ENCODE measurements at places on chromosomes 5 and 9. TPM values are rescaled to one million over a fixed set of nuclear protein-coding genes. Genes with fewer than 3 reads are reported as not detected.
A peak's percentile ranks its signal among the peaks of the same experiment; 100 is the strongest.

GRCh38 chr5:9544502-9545135 lies 1.3 kb downstream of the SEMA5A start:
- H3K4me1 ChIP-seq = no peaks in the 10 kb centered on the region
- H3K36me3 ChIP-seq = no peaks in the 10 kb centered on the region
- peak; percentile 28 for DNase-seq

DNA sequence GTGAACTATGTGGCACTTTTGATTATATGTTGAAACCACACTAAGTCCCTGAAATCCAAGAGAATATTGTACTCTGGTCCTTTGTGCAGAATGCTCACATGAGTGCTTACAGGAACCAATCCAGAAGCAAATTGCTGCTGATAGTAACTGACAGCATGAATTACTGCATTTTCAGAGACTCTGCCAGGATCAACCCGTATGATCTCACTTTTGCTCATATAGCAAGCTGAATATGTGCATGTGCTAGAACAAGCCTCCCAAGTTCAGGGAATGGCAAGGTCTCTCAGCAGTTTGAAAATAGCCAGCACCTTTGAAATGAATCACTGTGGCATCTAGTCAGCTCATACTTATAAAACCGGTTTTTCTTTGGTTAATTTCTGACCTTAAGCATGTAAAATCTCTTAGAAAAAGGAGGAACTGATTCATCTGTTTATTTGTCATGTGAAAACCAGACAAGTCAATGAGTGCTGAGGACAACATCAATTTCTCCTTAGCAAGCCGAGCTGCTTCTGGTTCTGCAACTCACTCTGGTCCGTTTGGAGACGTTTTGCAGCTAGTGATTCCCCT lies 215.7 kb upstream of the ELL2 start:
- H3K4me1 ChIP-seq = no peaks in the 10 kb centered on the region
- no peak for DNase-seq
- no peak overlapping the region for H3K4me3 ChIP-seq
- no peak overlapping the region for H3K27ac ChIP-seq
- no peaks in the 10 kb centered on the region for H3K36me3 ChIP-seq

Gene TNC
- polyA plus RNA-seq = not detected

- H3K36me3 ChIP-seq = no peaks in the 10 kb centered on the region
- H3K27ac ChIP-seq = no peak overlapping the region
- H3K4me1 ChIP-seq = no peaks in the 10 kb centered on the region
- no peaks in the 10 kb centered on the region for H3K27me3 ChIP-seq
These were observed 56.1 kb downstream of the CFAP90 start for GRCh38 chr5:7794823-7795222.

- no peaks in the 10 kb centered on the region for H3K36me3 ChIP-seq
- H3K27me3 ChIP-seq = no peaks in the 10 kb centered on the region
- no peaks in the 10 kb centered on the region for H3K4me1 ChIP-seq
- H3K27ac ChIP-seq = no peak overlapping the region
- no peak for DNase-seq
These were observed 1187.6 kb downstream of the CDH12 start for GRCh38 chr5:21665524-21665923.

- H3K36me3 ChIP-seq = no peaks in the 10 kb centered on the region
- no peak overlapping the region for H3K4me3 ChIP-seq
- H3K27ac ChIP-seq = no peak overlapping the region
- H3K4me1 ChIP-seq = peaks cover 3% of the 10 kb centered on the region
- DNase-seq = no peak
These were observed 162.5 kb upstream of the IER5L start for GRCh38 chr9:129340427-129341170.

Gene HEMGN
- 14.2 TPM for polyA plus RNA-seq

DNA sequence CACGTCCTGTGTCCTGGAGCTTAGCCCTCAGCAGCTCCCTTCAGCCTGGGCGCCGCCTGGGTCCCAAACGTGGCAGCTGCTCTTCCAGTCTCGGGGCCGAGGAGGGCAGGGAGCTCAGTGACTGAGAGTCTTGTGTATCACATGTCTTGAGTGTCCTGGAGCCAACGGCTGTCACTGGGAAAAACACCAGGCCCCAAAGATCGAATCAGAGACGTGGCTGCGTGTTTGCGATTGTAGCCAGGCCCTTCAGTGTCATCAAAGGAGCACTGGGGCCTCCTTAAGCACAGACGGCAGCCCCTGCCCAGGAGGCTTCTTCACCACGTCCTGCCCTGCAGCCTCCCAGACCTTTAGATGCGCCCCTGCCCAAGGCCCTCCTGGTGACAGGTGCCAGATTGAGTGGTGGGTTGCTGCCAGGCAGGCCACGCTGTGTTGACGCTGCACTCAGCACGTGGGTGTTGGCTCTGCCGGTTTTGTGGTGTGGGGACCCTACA lies 5.7 kb upstream of the EXOC3 start:
- H3K4me3 ChIP-seq = no peak overlapping the region
- no peak overlapping the region for H3K27ac ChIP-seq
- DNase-seq = no peak
- H3K36me3 ChIP-seq = no peaks in the 10 kb centered on the region
- peaks cover 5% of the 10 kb centered on the region for H3K4me1 ChIP-seq
- H3K27me3 ChIP-seq = no peaks in the 10 kb centered on the region

DNA sequence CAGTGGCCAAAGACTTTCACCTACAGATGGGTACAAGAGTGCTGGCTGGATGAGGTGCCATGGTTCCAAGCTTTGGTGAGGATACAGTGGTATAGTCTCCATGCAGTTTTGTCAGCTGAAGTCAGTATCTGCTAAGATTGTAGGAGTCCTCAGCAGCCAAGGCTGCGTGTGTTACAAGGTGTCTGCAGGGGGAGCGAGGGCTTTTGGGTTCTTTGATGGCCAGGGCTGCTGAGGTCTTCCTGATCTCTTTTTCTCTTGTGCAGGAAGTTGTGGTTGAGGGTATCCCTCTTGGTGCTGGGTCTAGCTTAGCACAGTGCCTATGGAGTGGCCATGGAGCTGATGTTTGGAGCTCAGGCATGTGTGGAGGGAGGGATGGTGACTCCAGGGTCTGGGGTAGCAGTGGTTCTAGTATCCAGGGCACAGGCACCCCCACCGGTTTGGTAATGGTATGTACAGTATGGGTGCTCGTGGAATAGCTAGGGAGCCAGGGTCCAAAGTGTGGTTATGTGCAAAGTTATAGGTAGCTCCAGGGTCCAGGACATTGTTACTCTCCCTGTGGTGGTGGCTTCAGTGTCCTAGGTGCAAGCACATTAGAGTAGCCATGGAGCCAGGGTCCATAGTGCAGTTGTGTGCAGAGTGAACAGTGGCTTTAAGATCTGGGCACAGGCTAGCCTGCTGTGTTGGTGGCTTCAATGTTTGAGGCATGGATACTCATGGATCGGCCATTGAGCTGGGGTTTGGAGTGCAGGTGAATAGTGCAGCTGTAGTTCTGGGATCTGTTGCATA lies 36.7 kb downstream of the CNTLN start:
- H3K4me3 ChIP-seq = no peak overlapping the region
- no peak overlapping the region for H3K27ac ChIP-seq
- no peak for DNase-seq
- H3K36me3 ChIP-seq = no peaks in the 10 kb centered on the region

GRCh38 chr5:176416965-176417364 lies 626 bp upstream of the CLTB start:
- no peaks in the 10 kb centered on the region for H3K27me3 ChIP-seq
- H3K27ac ChIP-seq = peak overlapping the region; percentile 67
- peak overlapping the region; percentile 42 for H3K4me3 ChIP-seq
- no peaks in the 10 kb centered on the region for H3K36me3 ChIP-seq
- no peak for DNase-seq

Gene C9orf50
- not detected for polyA plus RNA-seq

DNA sequence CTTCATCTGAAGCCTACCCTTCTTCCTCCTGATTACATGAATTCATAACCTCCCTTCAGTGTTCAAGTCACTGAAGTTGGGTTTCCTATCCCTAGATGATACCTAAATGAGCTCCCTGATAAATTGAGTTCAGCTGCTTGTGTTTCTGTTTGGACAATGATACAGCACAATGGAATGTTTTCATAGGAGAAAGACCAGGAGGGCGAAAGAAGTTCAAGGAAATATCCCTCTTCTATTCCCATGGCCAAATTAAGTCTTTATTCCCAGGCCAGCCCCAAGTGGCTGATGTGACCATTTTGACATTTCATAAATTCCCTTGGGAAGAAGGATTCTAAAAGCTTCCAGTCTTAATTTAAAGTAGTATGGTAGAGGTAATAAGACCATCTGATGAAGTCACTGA lies 555.8 kb upstream of the CLINT1 start:
- no peak overlapping the region for H3K4me3 ChIP-seq
- no peaks in the 10 kb centered on the region for H3K36me3 ChIP-seq
- H3K27me3 ChIP-seq = peaks cover 4% of the 10 kb centered on the region
- H3K27ac ChIP-seq = no peak overlapping the region

Gene AP3S1
- 45.2 TPM for polyA plus RNA-seq

GRCh38 chr9:122888480-122888879 lies 16.7 kb downstream of the RC3H2 start:
- no peak for DNase-seq
- no peaks in the 10 kb centered on the region for H3K27me3 ChIP-seq
- no peaks in the 10 kb centered on the region for H3K4me1 ChIP-seq
- no peaks in the 10 kb centered on the region for H3K36me3 ChIP-seq

DNA sequence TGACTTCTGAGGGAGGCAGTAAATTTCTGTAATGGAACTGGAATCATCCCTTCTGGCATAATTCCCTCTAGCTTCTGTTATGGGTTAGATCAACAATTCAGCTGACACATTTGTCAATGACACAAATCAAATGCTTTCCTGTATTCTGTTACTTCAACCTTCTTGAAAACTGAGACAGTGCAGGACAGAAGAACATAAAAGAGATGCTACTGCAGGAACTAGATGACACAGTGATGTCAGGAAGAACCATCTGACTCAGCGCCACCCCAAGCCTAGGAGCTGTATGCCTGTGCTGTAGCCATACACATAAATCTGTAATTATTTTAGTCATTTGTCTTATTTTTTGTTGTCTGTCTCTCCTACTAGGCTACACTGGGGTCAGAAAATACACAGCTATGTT lies 18.2 kb upstream of the CEP120 start:
- no peaks in the 10 kb centered on the region for H3K36me3 ChIP-seq
- no peak overlapping the region for H3K4me3 ChIP-seq
- no peaks in the 10 kb centered on the region for H3K27me3 ChIP-seq
- no peak overlapping the region for H3K27ac ChIP-seq
- no peaks in the 10 kb centered on the region for H3K4me1 ChIP-seq

Measured in naive thymus-derived CD4-positive, alpha-beta T cell (primary cell).